ENCODE measurements at places on chromosomes 12 and 14.

DNA sequence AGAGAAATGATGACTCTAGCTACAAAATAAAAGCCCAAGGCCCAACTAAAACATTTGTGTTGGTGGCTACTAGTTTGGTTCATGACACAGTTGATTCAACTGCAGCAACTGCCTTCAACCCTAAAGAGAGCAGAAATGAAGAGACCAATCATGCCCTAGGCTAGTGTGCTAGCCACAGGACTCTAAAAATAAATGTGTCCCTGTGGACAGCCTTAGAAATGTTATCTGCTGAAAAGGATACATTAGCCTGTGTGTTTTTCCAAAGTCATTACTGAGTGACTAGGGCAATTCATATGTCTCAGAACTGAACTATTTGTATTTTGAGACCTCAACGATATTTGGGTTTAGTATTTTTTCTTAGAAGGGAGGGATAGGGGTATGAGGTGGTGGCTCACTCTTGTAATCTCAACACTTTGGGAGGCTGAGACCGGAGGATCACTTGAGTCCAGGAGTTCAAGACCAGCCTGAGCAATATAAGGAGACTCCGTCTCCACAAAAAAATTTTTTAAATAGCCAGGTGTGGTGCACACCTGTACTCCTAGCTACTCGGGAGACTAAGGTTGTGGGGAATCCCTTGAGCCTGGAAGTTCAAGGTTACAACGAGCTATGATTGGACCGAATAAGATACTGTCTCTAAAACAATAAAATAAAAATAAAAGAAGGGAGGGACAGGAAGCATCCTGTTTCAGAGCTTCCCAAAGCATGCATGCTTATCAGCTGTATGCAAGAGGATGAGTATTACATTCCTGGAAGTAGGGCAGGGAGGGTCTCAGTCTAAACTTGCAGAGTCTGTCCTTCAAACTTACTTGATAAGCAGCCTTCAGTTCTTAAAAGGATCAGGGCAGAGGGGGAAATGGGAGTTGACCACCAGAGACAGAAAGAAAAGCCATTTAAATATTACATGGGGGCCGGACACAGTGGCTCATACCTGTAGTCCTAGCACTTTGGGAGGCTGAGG lies 29.6 kb upstream of the NAP1L1 start:
- no peak for DNase-seq

DNA sequence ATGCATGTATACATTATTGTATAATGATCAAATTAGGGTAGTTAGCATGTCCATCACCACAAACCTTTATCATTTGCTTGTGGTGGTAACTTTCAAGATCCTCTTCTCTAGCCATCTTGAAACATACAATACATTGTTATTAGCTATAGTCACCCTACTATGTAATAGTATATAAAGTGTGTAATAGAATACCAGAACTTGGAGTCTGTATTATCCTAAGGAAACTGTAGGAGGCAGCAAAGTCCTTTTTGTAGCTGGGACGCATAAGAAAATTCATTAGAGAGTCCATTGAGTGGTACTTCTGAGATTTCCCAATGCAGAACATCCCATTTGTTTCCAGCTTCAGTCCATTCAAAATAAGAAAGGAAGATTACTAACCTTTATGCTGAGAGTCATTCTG lies 325.9 kb upstream of the LRFN5 start:
- no peak for DNase-seq

- no peak for DNase-seq
Observed at GRCh38 chr12:49987625-49988303, 15.0 kb downstream of the AQP6 start.

DNA sequence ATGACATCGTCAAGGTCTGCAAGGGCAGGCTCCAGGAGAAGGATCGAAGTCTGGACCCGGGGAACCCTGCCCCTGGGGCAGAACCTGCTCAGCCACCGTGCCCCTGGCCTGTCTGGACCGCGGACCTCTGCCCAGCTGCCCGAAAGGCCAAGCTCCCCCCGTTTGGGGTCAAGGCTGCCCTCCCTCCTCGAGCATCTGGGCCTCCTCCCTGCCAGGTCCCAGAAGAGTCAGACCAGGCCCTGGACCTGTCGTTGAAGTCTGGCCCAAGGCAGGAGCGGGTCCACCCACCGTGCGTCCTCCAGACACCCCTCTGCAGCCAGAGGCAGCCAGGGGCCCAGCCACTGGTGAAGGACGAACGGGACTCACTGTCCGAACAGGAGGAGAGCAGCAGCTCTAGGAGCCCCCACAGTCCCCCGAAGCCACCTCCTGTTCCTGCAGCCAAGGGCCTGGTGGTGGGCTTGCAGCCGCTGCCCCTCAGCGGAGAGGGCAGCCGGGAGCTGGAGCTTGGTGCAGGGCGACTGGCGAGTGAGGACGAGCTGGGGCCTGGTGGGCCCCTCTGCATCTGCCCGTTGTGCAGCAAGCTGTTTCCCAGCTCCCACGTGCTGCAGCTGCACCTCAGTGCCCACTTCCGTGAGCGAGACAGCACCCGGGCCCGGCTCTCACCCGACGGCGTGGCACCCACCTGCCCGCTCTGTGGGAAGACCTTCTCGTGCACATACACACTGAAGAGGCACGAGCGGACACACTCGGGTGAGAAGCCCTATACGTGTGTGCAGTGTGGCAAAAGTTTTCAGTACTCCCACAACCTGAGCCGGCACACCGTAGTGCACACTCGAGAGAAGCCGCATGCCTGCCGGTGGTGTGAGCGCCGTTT lies 856 bp downstream of the ZBTB42 start:
- no peak for DNase-seq

GRCh38 chr14:20734430-20734806 lies 11.3 kb upstream of the EDDM3A start:
- no peak for DNase-seq

DNA sequence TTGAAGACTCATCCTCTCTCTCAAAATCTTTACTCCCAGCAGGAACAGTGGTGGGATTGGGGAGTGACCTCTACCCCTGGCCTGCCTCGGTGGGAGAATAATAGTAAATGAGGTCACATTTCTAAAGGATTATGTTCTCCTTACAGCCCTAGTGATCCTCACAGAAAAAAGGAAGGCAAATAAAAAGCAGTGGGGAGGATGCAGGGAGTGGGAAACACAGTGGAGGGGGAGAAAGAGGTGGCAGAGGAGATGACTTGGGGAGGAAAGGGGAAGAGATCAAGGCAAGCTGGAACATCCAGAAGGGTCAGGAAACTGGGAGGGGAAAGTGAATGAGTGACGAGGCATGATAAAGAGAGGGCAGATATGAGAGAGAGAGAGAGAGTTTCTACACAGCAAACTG lies 8.3 kb upstream of the SYNDIG1L start:
- no peak for DNase-seq

GRCh38 chr12:125996443-125996842 lies 931.2 kb downstream of the AACS start:
- no peak for DNase-seq

DNA sequence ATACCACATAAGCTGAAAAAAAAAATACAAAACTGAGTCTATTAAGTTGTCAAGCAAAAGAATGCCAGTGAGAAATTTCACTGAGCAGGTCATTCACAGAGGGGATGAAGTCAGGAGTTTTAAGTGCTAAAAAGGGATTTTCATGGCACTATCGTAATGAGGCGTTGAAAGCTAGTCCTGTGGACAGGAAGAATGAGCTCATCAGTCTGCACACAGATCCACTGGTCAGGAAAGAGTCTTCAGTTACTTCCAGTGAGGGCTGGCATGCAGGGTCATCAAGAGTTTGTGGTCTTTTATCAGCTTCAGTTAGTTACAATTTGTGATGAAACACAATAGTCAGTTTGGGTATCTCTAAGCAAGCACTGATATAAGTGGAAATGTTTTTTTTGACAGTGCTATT lies 88.1 kb upstream of the WSCD2 start:
- DNase-seq: no peak

- DNase-seq: no peak
Observed at GRCh38 chr12:132288516-132289215, 40.7 kb downstream of the GALNT9 start.

DNA sequence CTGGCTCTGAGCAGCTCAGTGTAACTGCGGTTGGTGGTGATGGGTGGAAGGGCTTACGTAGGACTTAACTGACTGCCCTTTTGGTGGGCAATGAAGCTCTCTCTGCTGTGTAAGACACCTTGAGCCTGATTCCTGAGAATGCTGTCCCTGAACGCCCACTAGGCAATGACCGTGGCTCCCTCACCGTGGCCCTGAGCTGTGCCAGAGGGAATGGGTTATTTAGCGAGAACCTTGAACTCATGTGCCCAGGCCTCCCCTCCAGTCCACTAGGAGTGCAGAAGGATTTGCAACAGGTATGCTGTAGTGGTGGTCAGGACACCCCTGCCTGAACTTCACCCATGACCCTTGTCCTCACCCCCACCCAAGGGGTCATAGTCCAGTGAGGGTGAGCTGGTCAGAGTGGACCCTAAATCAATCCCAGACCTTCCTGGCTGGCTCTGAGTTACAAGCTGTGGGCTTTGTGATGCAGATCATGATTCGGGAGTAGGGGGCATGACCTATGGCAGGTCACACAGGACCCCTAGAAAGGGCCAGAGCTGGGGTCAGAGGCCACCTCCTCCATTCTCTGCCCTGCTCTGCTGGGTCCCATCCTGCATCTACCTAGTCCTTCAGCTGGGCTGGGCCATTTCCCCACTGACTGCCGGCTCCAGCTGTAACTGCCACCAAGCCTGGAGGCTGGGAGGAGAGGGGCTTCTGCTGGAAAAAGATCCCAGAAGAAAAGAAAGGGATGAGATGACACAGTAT lies 14.5 kb upstream of the ANKRD33 start:
- no peak for DNase-seq

DNA sequence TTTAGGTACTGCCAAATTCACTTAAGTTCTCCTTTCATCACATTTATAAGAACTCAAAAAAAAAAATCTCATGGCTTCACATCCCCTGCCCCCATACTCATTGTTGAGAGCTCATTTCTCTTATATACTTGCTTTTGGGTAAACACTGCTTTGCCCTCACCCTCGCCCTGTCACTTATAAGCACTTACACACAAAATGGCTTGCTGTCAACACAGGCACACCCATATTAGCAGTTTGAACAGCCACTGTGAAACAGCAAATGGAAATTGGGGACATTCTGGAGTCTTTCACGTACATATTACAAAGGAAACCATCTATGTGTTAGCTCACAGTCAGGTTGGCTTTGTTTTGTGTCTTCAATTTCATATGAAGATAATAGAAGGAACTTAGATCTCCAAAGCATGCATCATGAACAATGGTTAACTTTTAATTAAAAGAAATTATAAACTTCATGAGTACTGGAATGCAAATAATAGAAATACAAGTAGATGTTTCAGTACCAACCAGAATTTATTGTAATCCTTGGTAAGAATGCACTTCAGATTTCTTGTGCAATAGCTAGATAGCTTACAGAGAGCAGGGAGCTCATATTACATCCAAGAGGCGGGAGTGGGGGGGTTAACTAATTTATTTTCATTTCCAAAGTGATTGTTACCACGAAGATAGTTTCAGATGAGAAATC lies 272.2 kb downstream of the ALG10B start:
- DNase-seq: no peak

DNA sequence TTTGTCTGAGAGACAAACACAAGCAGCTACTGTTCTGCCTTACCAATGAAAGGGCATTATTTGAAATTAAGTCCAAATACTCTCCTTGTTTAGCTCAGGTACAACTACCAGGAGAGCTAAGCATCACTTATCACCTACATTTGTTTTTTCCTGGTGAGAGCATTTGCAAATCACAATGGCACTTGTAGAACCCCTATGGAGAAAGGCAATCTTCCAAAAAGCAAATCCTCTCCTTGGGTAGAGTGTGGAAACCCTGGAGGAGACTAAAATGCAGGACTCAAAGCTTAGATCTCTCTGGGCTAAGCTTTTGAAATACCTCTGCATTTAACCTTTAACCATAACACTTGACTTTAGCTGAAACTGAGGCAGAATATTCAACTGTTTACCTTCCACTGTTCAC lies 20.8 kb downstream of the GTSF1 start:
- DNase-seq: no peak

DNA sequence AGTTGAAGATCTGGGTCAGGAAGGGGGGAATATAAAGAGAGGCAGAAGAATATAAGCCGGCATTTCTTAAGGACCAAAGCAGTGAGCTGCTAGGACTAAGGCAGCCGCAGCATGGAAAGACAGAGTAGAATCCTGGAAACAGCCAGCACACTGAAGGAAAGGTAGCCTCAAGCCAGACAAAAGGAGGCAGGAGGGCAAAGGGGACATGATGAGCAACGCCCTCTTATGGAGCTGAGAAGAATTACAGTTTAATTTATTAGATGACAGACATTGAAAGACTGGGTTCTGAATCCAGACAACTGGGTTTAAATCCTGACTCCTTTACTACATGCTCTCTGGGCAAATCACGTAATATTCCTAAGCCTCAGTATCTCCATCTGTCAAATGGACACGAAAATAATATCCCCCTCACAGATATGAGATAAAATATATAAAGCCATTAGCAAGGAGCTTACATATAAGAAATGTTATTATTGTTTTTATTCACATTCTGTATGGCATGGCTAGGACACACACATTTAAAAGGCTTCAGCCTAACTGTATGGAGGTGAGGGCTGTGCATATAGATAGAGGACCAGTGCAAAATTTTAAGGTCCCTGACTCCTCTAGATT lies 8.1 kb upstream of the PCED1B start:
- DNase-seq: no peak

GRCh38 chr14:61379639-61380184 lies 58.3 kb downstream of the PRKCH start:
- DNase-seq: no peak

Measured in CD4-positive, alpha-beta T cell treated with Interleukin-6 for 4 hours (primary cell).